ENCODE measurements at places on chromosomes 6 and 20.

DNA sequence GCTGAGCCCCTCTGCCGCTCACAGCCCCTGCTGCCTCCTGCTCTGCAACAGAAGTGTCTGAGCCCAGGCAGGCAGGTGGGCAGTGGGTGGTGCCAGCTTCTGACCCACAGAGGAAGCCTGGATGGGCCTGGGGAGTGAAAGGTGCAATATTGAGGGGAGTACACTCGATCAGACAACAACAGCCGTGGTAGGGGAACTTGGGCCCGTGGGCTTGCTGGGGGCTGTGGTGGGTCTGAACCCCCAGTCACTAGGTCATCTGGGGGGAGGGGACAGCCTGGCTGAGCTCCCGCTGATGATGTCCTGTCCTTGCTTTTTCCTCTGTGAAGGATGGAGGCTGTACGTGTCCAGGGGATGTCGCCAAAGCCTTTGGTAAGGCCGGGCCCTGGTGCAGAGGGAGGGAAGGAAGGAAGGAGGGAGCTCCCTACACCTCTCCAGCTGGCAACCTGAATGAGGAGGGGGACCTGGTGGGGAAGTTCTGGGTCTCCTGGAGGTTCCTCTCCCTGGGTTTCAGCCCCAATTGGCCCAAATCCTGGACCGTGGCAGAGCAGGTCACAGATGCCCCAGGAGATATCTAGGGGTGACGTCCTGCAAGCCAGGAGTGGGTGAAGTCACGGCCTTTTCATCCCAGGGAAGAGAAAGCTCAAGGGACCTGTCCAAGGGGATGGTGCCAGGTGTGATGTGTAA, 47.2 kb downstream of the GMPR start:
- DNase-seq: no peak

GRCh38 chr20:50029697-50030461, 47.1 kb downstream of the SNAI1 start:
- DNase-seq: no peak

- DNase-seq: no peak
Measured at GRCh38 chr6:84081222-84081621, 47.6 kb downstream of the MRAP2 start.

- no peak for DNase-seq
Measured at GRCh38 chr20:59386809-59387208, 86.4 kb downstream of the EDN3 start.

GRCh38 chr6:45930420-45931040, 85.1 kb downstream of the CLIC5 start:
- peak; percentile 1 for DNase-seq

GRCh38 chr20:667351-668034, 8.1 kb downstream of the SCRT2 start:
- DNase-seq: no peak

DNA sequence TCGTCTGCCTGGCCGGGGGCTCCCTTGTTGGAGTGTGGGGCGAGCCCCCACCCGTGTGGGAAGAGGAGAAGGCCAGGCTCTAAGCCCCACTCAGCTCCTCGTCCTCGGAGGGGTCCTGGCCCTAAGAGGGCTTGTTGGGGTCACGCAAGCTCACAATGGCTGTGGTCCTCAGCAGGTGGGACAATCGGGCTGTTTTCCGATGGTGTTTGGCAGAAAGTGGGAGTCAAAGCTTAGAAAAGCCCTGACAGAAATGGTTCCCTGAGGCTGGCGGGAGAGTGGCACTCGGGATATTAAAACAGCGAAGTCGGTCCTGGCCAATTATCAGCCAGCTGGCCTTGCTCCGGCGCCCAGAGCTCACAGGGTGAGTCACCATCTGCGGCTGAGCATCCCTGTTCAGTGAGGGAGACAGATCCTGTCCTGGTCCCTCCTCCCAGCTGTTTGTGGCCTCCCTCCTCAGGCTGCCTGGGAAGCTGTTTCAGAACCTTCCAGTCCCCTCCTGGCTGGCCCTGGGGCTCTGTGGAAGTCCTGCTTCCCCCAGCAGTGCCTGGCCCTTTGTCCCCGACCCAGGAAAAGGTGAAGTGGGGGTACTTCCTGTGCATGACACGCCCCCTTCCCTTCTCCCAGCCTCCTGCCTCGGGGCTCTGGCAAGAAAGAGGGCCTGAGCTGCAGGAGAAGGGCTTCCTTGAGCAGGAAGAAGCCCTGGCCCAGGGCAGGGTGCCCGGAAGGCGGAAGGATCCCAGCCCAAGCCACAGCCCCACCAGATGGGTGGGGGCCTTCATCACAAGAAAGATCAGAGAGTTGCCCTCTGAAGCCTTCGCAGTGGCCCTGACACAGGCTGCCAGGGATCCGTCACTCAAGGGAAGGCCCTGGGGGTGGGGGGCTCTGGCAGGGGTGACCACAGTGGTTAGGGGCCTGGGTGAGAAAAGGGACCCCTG, 53.6 kb upstream of the BHLHE23 start:
- DNase-seq: peak; percentile 88

DNA sequence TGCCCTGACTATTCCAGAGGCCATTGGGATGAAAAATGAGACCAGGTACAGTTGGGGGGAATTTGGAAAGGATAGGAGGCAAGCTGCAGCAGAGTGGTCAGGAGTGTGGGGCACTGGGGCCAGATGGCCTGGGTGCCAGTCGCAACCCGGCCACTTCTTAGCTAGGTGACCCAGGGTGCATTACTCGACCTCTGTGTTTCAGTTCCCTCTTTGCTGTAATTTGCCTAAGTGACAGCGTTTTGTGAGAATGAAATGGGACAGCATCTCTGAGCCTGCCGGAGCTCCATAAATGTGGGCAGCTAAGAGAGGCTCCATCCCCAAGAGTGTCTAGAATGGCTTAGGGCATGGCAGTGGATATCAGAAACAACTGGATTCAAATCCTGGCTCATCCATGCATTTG, 13.9 kb downstream of the LRFN2 start:
- DNase-seq: no peak

DNA sequence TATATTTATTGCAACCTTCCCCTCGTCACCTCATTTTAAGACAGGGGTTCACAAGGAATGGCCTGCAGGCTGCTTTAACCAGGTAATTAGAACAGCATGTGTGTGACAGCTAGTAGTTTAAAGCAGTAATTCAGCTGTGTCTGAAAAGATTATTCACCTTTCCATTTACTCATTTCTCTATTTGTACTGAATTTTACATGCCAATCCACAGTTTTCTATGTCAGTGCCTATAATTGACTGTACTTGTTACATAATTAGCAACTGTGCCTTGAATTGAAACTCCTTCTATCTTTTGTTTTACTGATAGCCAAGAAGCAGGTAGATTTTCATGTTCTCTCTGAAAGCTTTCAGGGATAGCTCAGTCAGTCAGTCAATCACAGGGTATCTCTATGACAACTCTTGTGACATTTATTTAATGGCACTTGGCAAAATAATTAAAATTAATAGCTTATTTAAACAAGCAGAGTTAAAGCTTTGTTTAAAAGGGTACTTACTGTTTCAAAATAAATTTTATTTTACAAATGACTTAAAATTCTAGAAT, 214.0 kb downstream of the ZFAND3 start:
- DNase-seq: no peak

DNA sequence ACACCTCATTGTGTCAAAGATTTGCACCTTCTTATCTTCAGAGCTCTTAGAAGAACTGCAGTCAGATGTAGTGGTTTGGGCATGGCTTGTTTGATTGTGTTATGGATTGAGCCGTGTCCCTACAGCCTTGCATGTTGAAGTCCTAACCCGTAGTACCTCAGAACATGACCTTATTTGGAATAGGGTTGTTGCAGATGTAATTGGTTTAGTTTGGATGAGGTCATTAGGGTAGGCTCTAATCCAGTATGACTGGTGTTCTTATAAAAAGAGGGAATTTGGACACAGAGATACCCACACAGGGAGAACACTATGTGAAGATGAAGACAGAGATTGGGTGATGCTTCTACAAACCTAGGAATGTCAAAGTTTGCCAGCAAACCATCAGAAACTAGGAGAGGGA, 35.4 kb upstream of the PHACTR2 start:
- DNase-seq: no peak

GRCh38 chr20:3763671-3764601, 3.6 kb downstream of the ADISSP start:
- DNase-seq: no peak

GRCh38 chr20:63873477-63873971, 8.5 kb downstream of the TPD52L2 start:
- DNase-seq: no peak

DNA sequence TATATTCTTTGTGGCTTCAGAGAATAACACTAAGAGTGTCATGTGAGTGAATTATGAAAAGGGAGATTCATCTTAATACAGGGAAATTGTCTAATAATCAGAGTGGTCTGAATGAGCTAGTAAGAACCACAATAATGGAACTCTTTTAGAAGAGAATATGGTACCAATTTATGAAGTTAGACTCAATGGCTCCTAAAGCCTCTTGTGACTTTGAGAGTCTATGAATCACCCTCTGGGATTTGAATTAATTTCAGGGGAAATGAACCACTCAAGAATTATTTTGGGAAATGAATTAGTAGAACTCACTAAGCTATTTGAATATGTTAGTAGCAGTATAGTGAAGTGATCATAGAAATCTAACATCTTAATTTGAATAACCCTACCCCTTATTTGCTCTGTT, 14.3 kb downstream of the PCMT1 start:
- no peak for DNase-seq

DNA sequence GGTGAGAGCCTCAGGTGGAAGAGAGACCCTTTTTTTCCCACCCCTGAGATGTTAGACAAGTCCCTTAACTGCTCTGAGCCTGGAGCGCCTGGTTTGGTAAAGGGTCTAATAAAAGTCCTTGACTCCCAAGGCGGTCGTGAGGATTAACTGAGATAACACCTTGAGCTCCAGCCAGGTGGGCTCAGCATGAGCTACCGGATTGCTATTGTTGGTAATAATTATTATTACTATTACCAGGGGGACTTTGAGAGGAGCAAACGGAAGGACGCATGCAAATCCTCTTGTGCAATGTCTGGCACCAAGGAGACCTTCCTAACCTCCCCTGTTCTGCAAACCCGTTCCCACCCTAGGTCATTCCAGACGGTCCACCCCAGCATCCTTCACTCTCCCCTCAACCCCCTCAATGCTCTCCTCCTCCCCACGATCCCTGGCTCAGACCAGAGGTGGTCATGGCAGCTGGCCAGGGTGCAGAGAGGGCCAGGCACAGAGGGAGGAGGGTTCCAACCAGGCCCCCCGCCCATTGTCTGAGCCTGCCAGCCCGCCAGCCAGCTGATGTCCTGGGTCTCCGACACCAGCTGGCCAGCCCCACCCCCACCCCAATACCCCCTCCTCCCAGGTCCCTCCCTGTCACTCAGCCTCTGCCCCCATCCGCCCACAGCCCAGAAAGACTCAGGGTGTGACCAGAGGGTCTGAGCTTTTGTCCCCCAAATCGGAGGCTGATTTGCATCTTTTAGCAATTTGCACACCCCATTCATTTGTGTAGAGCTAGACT, 14.3 kb upstream of the CBFA2T2 start:
- no peak for DNase-seq

- no peak for DNase-seq
Measured at GRCh38 chr20:53557130-53557529, 36.5 kb downstream of the ZNF217 start.

GRCh38 chr20:36447101-36447500, 94.2 kb upstream of the MYL9 start:
- DNase-seq: peak; percentile 48

GRCh38 chr6:68880050-68880813, 245.2 kb downstream of the ADGRB3 start:
- DNase-seq: peak; percentile 4

GRCh38 chr6:3926150-3926482, 76.9 kb downstream of the FAM50B start:
- DNase-seq: no peak

DNA sequence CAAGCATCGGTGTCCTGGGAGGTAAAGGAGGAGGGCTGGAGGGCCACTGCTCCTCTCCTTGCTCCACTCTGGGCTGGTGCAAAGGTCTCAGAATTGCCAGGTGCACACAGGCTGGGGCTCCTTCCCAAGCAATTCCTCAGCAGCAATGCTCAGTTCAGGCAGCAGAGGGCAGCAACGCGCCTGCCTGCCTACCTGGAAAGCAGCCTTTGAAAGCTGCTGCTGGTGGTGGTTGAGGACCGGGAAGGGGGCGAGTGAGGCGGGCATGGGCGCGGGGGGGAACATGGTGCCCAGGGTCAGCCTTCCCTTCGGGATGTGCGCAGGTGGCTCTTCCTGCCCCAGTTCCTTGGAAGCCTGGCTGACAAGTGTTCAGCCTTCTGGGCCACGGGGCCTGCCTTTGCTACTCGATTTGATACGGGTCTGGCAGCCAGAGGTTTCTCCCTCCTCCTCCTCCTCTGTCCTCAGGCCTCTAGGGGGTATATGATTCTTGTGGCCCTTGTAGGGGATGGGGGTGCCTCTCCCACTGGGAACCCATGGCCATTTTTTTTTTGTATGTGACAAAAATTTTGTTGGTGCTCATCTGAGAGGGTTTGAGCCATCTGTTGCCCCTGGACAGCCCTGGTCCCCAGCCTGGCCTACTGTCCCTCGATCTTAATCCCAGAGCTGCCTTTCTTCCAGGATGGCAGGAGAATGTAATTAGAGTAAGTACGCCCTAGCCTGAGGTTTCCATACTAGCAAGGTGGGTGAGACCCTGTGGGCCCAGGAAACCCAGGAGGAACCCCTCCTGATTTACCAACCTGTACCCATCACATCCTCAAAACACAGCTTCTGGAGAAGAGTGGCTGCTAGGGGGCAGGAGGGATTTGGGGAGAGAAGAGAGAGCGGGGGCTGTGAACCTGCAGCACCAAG, 20.1 kb downstream of the MRPS18A start:
- peak; percentile 7 for DNase-seq

DNA sequence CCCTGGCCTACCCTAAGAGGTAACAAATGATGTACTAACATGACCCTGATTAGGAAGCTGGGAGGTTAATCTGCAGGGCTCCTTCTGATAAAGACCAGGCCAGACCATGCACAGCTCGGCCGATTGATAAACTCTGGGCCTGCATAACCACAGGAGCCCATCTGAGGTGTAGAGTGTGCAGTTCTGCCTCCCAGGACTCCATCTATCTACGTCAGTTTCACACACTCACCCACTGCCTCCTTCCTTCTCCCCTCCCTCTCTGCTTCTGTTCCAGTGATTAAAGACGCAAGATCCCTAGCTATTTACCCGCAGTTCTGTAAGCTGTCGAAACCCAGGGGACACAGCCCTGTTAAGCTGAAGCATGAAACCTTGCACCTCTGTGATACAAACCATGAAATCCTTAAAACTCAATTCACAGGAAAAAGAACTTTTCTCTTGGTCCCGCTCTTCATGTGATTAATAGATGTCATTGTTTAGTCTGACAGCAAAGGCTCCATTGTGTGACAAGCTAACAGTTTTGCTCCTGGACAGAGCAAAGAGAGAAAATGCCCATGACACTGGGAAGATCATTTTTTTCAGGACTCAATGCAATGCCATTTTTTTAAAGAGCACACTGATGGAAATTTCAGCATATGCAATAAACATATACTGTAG, 470.6 kb downstream of the MAFB start:
- no peak for DNase-seq

DNA sequence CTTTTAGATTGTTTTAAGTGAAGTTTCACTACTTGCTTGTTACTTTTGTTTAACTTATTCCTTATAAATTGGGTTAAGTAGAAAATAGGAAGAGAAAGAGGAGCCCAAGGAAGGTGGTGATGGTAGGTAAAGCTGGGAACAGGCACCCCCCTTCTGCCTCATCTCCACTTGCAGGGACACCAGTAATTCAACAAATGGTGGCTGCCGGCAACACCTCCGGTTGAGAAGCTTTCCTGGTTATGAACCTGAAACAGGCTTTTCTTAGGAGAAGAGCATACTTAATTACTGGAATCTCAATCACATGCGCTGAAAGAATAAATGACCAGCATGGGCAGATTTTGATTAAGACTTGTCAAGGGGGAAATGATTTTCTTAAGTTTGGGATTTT, 158.9 kb upstream of the ZNF217 start:
- DNase-seq: no peak

GRCh38 chr6:89162047-89162371, 16.2 kb downstream of the PM20D2 start:
- no peak for DNase-seq

- no peak for DNase-seq
Measured at GRCh38 chr6:42217157-42217518, 523 bp downstream of the MRPS10 start.
